ENCODE measurements at places on chromosomes 2 and 18. TPM values are rescaled to one million over a fixed set of nuclear protein-coding genes. Genes with fewer than 3 reads are reported as not detected.

DNA sequence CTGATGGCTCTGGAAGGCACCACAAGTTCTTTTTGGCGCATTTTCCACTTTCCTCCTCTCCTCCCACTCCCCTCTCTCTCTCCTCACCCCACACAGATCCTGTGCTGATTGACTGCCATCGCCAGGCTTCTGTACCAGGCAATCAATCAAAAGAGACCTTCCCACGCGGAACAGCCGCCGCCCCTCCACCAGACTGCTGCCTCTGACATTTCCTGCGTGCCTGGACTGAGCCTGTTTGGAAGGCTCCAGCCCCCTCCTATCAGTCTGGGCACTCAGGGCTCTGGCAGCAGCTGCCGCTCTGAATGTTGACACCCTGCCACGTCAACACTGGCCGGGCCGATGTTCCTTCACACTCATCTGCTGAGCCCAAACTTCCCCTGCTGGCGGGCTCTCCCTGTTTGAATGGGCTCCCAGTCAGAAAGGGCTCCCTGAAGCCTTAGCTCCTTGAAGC, 467.7 kb downstream of the EPHA4 start:
- DNase-seq, result peak; percentile 83

DNA sequence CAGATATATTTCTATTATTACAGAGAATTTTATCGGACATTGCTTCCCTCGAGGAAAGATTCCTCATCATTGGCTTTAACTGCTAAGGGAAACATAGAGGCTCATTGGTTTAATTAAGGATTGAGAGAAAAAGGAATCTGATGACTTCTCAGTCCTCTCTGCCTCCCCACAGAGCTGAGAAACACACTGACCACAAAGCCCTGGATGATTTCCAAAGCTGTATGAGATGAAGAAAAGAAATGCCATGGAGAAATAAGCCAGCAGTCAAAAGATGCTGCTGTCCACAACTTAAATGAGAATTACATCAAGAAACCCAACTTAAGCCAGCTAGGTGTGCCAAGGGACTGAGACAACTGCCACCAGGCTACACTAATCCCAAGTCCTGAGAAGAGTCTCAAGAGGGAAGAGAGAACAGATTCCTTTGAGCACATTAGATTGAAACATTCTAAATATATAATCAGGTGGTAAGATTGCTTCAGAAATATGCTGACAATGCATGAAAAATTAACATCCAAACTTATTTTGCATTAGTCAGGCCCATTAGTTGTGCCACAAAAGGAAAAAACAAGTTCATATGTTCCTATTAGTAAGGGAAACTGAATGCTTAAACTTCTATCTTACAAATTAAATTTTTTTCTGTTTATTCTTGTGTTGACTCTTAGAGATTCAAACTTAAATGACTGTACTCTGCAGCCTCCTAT, 308.1 kb upstream of the CYRIA start:
- peak; percentile 39 for DNase-seq

- DNase-seq, result no peak
Observed at GRCh38 chr2:9994462-9994861, 43.0 kb downstream of the GRHL1 start.

- no peak for DNase-seq
Observed at GRCh38 chr2:83582589-83582988, 876.5 kb downstream of the SUCLG1 start.

- DNase-seq, result no peak
Observed at GRCh38 chr2:143764706-143765105, 635.5 kb downstream of the ARHGAP15 start.

DNA sequence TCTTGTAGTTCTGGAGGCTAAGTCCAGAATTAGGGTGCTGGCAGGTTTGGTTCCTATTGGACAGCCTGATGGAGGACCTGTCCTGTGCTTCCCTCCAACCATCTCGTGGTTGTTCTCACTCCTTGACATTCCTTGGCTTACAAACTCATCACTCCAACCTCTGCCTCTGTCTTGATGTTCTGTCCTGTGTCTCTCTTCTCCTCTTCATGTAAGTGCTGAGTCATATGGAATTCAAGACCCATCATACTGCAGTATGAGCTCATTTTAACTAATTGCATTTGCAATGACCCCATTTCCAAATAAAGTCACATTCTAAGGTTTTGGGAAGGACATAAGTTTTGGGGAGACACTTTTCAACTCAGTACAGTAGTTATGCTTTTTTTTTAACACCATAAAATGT, 374.7 kb downstream of the TRIB2 start:
- DNase-seq, result peak; percentile 5

GRCh38 chr2:237876061-237876526, 16.7 kb downstream of the RAMP1 start:
- DNase-seq, result no peak

- no peak for DNase-seq
Observed at GRCh38 chr2:44736270-44736942, 205.1 kb upstream of the SIX3 start.

DNA sequence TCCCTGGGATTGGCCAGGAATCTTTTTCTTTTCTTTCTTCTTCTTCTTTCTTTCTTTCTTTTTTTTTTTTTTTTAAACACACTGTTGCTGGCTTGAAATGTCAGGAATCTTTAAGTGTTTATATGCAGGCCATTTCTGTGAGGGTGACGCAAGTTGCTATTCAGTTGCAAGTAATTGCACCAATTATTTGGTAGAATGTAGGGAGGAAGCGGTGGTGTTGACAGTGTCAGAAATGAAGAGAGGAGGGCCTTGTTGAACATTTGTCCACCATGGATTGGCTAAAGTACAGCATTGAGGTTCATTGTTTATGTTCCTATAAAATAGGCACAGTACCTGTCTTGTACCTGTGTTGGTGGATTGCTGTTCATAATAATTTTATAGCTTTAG, 6.5 kb downstream of the RPIA start:
- DNase-seq, result no peak

DNA sequence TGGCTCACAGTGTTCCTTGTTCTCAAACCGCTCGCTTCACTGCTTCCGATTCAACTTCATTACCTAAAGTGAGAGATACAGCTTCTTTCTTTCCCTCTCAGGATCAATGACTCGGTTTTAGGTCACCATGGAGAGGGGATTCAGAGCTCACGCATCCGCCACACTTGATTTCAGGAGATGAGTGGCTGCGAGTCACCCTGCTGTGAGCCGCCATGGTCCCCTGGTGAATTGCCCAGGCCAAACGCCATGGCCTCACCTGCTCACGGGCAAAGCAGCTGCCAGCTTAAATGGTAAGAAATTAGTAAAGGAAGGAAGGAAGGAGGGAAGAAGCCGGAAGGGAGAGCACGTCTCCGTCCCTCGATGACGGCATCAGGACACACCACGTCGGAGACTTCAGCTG, 60.5 kb downstream of the ADNP2 start:
- peak; percentile 42 for DNase-seq

The CCDC68 gene
- 0.18 TPM for polyA plus RNA-seq

The GCKR gene
- polyA plus RNA-seq, result 0.59 TPM

The ARHGEF4 gene
- 9.6 TPM for polyA plus RNA-seq

The IL36A gene
- not detected for polyA plus RNA-seq

The CRYGD gene
- not detected for polyA plus RNA-seq
